ENCODE measurements at places on chromosomes 2 and 18. TPM values are rescaled to one million over a fixed set of nuclear protein-coding genes. Genes with fewer than 3 reads are reported as not detected.

DNA sequence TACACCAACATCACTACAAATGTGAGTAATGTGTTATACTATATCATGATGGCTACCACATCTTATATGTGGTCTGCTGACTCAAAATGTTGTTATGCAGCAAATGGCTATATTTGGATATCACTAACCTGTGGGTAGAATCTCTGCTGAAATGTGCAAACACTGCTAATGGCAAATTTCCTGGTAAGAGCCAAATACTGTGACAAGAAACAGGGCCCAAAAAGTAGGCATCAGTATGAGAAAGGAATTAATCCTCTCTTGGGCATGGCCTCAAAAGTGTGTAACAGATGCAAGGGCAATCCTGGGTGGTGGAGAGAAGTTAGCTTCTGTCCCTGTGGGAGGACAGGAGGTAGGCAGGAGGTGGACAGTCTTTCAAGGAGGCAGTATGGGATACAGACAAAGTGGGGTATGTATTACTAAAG is 13.3 kb downstream of the ATF2 start:
- peaks cover 8% of the 10 kb centered on the region for H3K36me3 ChIP-seq

DNA sequence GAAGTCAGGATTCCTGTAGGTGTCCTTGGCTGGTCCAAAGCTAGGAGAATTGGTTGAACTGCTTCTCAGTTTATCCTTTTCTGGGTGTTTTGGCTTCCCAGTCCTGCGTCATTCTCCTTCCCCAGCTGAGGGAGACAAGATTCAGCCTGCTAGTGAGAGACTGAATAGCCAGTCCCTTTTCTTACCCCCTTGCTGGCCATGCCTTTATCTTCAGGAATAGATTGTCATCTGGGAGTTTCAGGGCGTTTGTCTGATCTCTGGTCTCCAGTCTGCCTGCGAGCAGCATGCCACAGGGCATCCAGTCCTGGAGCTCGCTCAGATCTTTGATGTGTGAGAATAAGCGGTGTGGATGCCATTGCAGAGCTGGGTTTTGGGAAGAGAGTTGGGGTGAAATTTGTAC is 5.8 kb downstream of the MYO1B start:
- no peak for DNase-seq
- H3K4me3 ChIP-seq = no peak overlapping the region
- no peak overlapping the region for H3K27ac ChIP-seq
- H3K36me3 ChIP-seq = no peaks in the 10 kb centered on the region

GRCh38 chr2:161423421-161424393 is 7.6 kb downstream of the TBR1 start:
- DNase-seq = no peak
- peaks cover 100% of the 10 kb centered on the region for H3K27me3 ChIP-seq
- peak overlapping the region; percentile 29 for H3K4me3 ChIP-seq

Gene OXER1
- 3.5 TPM for polyA plus RNA-seq

- no peaks in the 10 kb centered on the region for H3K27me3 ChIP-seq
- H3K27ac ChIP-seq = no peak overlapping the region
- H3K4me1 ChIP-seq = no peaks in the 10 kb centered on the region
- no peak overlapping the region for H3K4me3 ChIP-seq
- DNase-seq = no peak
- no peaks in the 10 kb centered on the region for H3K36me3 ChIP-seq
These were observed 119.5 kb upstream of the TLK1 start for GRCh38 chr2:171279983-171280790.

DNA sequence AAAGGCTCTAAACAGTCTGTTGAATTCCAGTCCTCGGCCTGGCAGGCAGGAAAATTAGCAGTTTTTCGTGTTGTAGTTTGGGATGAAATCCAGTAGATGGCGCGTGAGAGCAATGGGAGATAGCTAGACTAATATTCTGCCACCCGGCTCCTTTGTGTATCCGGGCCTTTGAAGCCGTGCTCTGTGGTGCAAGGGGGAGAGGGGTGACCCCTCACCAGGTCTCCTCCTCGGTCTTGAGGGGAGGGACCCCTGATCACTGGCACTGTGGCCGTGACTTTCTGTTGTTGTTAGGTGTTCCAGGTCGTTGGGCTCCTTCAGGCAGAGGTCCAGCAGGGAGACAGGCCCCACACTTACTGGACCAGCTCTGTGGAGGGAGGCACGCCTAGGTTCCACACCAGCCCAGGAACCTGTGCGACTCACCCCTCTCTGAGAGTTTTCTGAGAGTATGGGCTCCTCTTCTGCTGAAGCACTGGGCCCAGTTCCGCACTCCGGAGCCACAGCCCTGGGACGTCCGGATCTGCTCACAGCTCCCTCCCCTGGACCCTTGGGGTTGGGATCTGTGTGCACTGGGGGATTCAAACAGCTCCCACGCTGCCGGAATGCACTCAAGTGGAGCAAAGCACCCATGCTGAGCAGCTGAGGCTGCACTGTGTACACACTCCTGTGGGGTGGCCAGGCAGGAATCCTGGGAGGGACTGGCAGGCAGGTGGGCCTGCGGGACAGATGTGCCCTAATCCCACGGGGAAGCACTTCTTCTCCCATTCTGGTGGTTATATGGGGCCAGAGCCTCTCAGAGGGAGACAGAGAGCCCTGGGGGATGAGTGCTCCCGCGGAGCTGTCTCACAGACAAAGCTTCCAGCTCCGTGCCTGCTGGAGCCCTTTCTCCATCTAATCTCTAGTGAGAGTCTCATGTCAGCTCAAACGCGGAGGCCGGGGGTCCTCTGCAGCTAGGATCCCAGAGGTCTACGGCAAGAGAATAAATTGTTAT is 8.8 kb downstream of the GKN2 start:
- no peak overlapping the region for H3K4me3 ChIP-seq
- no peaks in the 10 kb centered on the region for H3K27me3 ChIP-seq
- H3K27ac ChIP-seq = no peak overlapping the region
- no peaks in the 10 kb centered on the region for H3K36me3 ChIP-seq
- no peak for DNase-seq
- H3K4me1 ChIP-seq = peaks cover 3% of the 10 kb centered on the region

Gene BARD1
- 3.5 TPM for polyA plus RNA-seq

DNA sequence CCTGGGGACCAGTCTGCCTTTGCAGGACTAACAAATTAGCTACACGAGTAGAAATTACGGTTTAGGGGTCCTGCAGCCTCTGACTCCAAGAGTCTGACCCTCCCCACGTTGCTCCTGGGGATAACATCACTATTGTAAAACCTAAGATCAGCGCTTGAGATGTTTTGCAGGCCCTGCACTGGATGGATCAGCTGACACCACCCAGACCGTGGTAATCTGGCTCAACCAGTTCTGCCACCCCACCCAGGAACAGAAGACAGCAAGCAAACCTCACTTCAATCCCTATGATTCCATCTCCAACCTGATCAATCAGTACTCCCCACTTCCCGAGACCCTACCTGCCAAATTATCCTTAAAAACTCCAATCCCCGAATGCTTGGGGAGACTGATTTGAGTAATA is 31.7 kb downstream of the NGEF start:
- DNase-seq = peak; percentile 14
- no peaks in the 10 kb centered on the region for H3K4me1 ChIP-seq
- no peak overlapping the region for H3K27ac ChIP-seq

DNA sequence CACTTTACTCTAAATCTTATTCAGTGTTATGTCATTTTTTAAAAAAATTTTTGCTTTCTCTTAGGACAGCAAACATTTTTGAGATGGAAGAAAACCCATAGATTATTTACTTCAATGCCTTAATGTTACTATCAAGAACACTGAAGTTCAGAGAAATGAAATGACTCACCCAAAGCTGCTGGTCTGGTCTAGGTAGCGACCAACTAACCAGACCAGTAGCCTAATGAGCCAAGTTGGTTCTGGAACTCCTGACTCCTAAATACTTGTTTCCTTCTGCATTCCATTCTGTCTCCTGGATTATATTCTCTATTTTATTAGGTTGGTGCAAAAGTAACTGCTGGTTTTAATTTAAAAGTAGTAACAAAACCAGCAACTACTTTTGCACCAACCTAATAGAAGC is 35.4 kb downstream of the SLC8A1 start:
- H3K27me3 ChIP-seq = no peaks in the 10 kb centered on the region
- H3K27ac ChIP-seq = no peak overlapping the region
- DNase-seq = no peak
- H3K4me3 ChIP-seq = no peak overlapping the region
- no peaks in the 10 kb centered on the region for H3K4me1 ChIP-seq
- H3K36me3 ChIP-seq = no peaks in the 10 kb centered on the region

- H3K4me3 ChIP-seq = no peak overlapping the region
- no peak overlapping the region for H3K27ac ChIP-seq
- DNase-seq = no peak
- H3K4me1 ChIP-seq = no peaks in the 10 kb centered on the region
- no peaks in the 10 kb centered on the region for H3K36me3 ChIP-seq
- no peaks in the 10 kb centered on the region for H3K27me3 ChIP-seq
These were observed 46.8 kb upstream of the SPOPL start for GRCh38 chr2:138454761-138455160.

DNA sequence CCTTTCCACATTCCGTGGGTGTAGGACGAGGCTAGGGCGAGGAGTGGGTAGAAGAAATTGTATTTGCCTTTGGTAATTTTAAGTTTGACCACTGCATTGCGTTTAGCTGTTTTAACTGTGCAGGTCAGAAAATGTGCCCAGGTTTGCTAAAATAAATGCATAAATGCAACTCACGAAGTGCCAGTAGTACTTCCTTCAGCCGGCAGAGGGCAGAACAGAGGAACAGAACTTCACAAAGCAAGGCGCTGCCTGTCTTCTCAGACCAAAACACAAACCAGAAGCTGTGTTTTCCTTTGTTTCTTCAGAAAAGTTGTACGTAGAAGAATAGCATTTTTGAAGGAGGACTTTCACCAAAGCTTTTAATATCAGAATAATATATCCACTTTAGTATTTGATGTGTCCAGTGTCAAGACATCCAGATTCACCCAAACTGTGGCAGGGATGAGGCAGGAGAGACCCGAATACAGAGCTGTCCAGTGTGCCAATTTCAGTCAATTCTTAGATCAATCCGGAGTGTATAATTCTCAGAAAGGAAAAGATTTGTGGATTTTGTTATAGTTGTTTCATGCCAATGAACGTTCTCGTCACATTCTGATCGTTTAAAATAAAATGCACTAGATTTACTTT is 348.6 kb downstream of the DLGAP1 start:
- no peak overlapping the region for H3K4me3 ChIP-seq
- H3K27me3 ChIP-seq = no peaks in the 10 kb centered on the region
- no peak for DNase-seq
- H3K4me1 ChIP-seq = no peaks in the 10 kb centered on the region
- H3K27ac ChIP-seq = no peak overlapping the region

Gene AQP4
- polyA plus RNA-seq = 0.15 TPM

Measured in spleen (tissue), 13 donors.